A375 (cell line): ENCODE measurements at places on chromosomes 6 and 20. TPM values are rescaled to one million over a fixed set of nuclear protein-coding genes. Genes with fewer than 3 reads are reported as not detected.

FILIP1 gene
- total RNA-seq: 0.11 TPM in 1 of 2 replicates, not detected in the other

APCDD1L gene
- total RNA-seq: not detected in 2 replicates

GSTA2 gene
- not detected in 2 replicates for total RNA-seq

SPTLC3 gene
- total RNA-seq: 2.6 and 3.0 TPM in 2 replicates

ZNF831 gene
- not detected in 2 replicates for total RNA-seq

LCA5 gene
- total RNA-seq: 1.6 and 2.7 TPM in 2 replicates

LGSN gene
- not detected in 2 replicates for total RNA-seq

OOEP gene
- not detected in 2 replicates for total RNA-seq

RAET1G gene
- 0.34 and 0.49 TPM in 2 replicates for total RNA-seq
